Left hindlimb (tissue), 1 donor: ENCODE measurements at places on chromosomes 2 and 18.

- peak; percentile 28 for DNase-seq
These were observed 155.5 kb downstream of the ZFP36L2 start for GRCh38 chr2:43070676-43071502.

- no peak for DNase-seq
These were observed 115.5 kb upstream of the RAB27B start for GRCh38 chr18:54712758-54713157.

DNA sequence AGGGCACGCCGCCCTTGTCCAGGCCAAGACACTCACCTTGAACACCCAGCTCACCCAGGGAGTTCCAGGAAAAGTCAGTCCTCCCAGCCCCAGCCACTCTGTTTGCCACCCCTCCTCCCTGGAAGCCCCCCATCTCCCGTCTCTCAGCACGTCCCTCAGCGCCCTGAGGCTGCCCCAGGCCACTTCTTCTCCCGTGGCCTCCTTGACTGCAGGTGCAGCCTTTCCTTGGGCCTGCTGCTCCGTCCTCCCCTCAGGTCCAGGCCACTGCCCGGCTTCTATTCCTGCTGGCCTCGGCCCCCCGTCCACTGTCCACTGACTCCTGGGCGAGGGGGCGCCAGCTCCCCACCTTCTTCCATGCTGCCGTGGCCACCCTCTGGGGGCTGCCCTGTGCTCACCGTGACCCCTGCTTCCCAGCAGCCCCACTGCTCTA, 239.1 kb downstream of the HDAC4 start:
- no peak for DNase-seq

- no peak for DNase-seq
These were observed 56.0 kb downstream of the HDAC4 start for GRCh38 chr2:239344857-239345216.

- no peak for DNase-seq
These were observed 25.4 kb downstream of the NOP58 start for GRCh38 chr2:202290970-202291369.

DNA sequence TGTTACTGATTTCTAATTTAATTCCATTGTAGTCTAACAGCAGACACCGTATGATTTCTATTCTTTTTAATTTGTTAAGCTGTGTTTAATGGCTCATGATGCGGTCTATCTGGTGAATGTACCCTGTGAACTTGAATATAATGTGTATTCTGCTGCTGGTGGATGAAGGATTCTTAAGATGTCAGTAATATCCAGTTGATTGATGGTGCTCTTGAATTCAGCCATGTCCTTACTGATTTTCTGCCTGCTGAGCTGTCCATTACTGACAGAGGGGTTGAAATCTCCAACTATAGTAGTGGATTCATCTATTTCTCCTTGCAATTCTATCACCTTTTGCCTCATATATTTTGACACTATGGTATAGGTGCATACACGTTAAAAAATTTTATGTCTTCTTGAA, 373.3 kb upstream of the RAB12 start:
- DNase-seq: no peak

DNA sequence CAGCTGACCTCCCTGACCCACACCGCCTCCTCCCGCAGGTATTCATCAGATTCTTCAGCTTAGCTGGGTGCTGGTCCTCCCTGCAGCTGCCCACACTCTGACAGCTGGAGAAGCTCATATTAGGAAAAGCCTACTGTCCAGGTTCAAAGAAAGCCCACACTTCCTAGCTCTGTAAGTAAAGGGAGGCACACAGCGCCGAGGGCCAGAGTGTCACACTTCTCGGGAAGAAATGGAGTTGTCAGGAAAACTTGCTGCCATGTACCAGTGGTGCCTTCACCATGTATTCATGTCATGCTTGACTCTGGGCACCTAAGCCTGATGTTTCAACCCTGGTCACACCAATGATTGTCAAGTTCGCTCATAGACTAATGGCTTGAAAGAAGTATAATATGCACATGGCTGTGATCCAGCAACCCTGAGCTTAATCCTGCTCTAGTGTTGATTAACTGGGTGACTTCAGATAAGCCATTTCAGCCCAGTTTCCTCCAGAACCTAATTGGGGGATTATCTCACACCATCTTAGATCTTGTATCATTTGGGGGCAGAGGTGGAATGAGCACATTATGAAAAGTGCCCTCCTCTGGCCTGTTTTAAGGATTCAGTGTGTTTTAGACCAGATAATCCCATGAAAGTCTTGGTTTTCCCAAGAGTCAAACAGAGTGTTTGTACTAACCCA, 180.3 kb upstream of the PARD3B start:
- no peak for DNase-seq

DNA sequence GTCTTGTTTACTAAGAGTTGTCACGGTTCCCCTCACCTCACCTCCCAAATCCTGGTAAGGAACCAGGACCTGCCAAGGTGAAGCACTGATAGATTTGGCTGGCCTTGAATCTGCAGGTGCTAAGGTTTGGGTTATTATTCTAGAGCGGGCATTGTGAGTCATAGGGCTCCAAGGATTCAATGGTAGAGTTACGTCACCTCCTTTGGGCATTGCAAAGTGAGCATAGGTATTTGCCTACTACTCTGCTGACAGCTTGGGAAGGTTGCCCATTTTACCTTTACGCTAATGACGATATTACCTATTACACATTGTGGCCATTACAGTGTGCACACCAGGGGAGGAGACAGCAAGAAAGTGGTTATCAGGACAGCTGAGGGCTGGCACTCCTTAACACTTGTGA, 59.3 kb downstream of the SETBP1 start:
- no peak for DNase-seq

- no peak for DNase-seq
These were observed 156.1 kb upstream of the VRK2 start for GRCh38 chr2:57890464-57890863.

DNA sequence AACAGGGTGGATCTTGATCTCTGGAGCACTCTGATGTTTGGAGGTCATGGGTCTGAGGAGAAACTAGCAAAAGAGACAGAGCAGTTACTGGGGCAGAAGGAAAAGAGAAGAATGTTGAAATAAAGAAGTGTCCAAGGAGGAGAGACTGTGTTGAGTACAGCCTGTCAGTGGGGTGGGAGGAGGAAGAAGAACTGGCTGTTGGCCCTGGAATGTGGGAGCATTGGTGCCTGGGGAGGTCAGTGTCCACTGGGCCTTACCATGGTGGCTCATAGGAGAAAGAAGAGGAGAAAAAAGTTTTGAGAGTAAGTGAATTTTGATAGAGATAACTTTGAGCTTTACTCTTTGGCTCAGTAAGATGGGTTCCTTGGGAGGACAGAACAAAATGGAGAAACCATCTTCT, 499.0 kb downstream of the TXNL1 start:
- no peak for DNase-seq

DNA sequence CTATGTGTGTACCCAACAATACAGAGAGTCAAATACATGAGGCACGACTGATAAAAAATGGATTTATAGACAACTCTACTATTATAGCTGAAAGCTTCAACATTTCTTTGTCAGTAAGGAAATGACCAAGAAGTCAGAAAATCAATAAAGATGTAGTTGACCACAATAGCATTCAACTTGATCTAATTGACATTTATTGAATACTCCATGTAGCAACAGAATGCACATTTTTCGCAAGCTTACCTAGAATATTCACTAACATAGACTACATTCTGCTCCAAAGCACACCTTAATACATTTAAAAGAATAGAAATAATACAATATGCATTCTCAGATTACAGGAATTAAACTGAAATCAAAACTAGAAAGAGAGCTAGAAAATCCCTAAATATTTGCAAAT, 49.2 kb upstream of the ZNF804A start:
- no peak for DNase-seq

- DNase-seq: peak; percentile 68
These were observed 38.8 kb downstream of the BMP10 start for GRCh38 chr2:68832233-68832869.

DNA sequence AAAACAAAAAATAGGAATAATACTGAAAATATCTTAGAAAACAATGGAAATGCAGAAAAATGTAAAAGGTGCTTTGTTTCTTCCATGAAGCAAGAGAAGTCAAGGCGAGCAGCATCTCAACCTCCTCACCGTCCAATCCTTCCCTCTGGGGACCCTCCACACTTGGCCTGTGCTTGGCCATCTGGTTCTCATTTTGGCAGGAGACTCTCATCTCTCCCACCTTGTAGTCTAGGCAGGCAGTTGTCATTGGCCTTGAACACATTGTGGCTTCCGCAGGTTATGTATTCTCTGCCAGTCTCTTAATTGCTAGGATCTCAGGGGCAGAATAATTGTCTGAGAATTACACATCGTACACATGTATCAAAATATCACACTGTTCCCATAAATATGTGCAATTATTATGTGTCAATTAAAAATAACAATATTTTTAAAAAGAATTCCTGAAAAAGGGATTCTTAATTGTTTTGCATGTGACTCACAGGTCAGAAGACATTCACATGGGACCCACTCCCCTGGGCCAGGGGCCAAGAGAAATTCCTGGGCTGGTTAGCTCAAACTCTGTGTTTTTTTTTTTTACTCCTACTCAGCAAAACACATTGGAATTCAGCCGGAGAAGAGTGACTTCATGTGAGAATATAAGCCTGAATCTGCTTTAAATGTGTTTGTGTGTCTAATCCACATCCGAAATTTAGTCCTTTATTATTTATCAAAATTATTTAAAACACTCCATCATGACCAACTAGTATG, 14.0 kb upstream of the ANKRD62 start:
- DNase-seq: peak; percentile 83

DNA sequence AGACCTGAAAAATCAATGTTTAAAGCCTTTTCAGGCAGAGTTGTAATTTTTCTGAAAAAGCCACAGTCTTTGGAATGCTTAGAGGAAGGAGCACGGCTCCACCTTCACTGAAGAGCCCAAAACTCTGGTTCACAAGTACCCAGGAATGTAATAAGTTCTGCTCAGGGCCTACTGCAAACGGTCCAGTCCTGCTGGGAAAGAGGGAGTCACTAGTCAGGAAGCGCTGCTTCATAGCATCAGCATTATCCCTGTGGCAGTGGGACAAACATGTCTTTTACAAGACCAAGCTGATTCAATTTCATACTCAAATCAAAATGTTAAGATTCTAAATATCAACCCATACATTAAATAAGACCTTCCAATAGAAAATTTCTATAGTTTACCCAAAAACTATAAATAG, 152.9 kb upstream of the PGAP1 start:
- no peak for DNase-seq

GRCh38 chr2:164456619-164457018, 164.7 kb downstream of the GRB14 start:
- DNase-seq: no peak

- no peak for DNase-seq
These were observed 83.4 kb upstream of the RTN4 start for GRCh38 chr2:55133467-55134315.

GRCh38 chr2:937530-937929, 13.1 kb upstream of the SNTG2 start:
- DNase-seq: no peak

GRCh38 chr2:79513711-79514110, 860 bp downstream of the CTNNA2 start:
- DNase-seq: no peak

- no peak for DNase-seq
These were observed 510.1 kb upstream of the SLC39A10 start for GRCh38 chr2:195146761-195147541.

- DNase-seq: no peak
These were observed 7.0 kb upstream of the BMP10 start for GRCh38 chr2:68878071-68878711.

DNA sequence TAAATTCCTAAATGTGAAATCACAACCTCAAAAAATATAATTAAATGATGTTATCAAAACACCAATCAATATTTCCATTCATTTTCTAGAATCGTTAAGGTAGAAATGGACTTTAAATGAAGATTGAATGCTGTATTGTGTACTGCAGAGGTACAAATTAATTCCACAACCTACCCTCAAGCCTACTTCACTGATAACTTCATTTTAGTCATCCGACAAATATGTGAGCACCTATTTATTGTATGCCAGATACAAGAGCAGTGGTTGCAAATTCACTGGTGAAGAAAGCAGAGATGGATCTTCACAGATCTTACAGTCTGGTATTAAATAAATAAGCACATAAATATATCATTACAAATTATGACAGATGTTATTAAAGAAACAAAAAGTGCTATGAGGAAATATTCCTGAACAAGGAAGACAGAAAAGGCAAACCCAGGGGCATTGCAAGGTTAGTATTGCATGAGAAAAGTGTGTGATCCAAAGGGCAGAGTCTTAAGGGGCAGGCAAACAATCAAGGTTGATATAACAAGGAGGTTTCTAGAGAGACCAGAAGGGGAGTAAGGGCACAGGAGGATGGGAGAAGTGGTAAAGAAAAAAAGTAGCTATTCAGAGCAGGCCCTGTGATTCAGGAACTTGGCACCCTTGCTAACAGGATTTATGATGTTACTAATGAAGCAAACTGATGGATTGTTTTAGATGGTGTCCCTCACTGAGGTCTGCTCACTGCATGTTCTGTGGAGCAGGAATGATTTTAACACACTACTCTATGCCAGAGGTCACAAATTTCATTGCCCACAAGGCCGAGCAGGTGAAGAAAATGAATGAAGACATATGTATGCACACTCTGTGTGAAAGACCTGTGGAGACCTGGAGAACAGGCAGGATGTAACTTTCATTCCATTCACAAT, 128.0 kb upstream of the CCDC150 start:
- DNase-seq: no peak

DNA sequence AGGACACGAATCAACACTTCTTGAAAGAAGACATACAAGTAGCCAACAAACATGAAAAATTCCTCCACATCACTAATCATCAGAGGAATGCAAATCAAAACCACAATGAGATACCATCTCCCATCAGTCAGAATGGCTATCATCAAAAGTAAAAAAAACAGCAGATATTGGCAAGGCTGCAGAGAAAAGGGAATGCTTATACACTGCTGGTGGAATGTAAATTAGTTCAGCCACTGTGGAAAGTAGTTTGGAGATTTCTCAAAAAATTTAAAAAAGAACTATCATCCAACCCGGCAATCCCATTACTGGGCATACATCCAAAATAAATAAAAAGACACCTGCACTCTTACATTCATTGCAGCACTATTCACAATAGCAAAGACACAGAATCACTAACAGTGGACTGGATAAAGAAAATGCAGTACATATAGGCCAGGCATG, 78.7 kb downstream of the GRB14 start:
- DNase-seq: no peak

DNA sequence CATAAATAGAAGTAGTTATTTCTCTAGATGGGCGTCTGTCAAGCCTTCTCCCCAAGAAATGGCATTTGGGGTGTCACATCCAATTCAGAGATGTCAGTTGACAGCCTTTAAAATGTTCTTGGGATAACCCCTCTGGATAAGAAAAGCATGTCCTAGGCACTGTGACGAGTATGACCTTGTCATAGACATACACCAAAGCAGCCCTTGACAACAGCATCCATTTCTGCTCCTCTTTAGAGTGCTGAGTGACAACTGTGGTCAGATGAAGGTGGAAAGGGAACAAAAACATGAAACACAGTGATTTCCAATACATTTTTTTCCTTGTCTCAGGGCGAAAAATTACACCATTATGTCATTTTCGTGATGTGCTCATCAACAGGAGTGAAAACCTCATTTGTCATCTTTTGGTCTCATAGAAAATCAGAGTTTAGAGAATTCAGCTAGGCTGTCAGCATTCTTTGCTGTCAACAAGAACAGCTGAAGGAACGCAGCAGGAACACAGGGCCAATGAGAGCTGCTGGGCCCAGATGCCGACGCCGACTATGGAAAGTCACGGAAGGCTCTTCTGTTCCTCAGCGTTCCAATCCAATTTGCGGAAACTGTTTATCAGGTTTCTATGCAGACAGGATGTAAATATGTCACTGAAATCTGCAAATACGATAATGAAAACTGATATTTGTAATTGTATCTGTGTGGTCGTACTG, 193.2 kb downstream of the ICOS start:
- DNase-seq: no peak

- no peak for DNase-seq
These were observed 38.3 kb upstream of the ST3GAL5 start for GRCh38 chr2:85926931-85927661.
